Left lung (tissue), 14 donors: ENCODE measurements at places on chromosomes 13 and 19. TPM values are rescaled to one million over a fixed set of nuclear protein-coding genes. Genes with fewer than 3 reads are reported as not detected.

RNF17 gene
- not detected for polyA plus RNA-seq

MYBPC2 gene
- 0.14 TPM for polyA plus RNA-seq

ATG4D gene
- polyA plus RNA-seq: 19.3 TPM

MED25 gene
- 55.1 TPM for polyA plus RNA-seq

CATSPERD gene
- polyA plus RNA-seq: 0.98 TPM

GET3 gene
- polyA plus RNA-seq: 66.2 TPM

AXL gene
- 33.0 TPM for polyA plus RNA-seq

S1PR5 gene
- 0.87 TPM for polyA plus RNA-seq

PRODH2 gene
- 0.16 TPM for polyA plus RNA-seq

DNA sequence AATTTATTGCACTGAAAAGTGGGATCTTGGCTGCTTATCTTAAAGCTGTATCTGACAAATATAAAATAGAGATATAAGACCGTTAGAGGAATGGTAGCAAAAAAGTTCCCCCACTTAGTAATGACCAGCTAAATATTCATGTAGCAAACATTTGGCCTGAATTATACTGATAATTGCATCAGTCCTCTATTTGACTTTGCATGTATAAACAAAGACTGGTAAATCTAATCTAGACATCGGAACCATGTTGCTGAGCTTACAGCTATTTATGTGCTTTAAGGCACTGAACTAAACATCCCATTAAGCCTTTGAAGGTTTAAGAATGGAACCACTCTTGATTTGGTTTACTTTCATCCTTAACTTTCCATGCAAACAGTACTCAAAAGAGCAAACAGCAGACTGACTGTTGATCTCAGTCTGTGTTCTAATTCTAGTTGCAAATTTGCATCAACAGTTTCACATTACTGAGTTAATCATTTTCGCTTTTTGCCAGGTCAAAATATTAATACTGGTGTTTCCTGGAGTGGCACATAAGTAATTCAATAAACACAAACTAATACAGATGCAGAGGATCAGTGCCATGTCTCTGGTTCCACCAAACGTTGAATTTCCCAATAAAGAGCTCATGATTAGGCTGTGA lies 203.5 kb upstream of the HTR2A start:
- no peak for DNase-seq

DNA sequence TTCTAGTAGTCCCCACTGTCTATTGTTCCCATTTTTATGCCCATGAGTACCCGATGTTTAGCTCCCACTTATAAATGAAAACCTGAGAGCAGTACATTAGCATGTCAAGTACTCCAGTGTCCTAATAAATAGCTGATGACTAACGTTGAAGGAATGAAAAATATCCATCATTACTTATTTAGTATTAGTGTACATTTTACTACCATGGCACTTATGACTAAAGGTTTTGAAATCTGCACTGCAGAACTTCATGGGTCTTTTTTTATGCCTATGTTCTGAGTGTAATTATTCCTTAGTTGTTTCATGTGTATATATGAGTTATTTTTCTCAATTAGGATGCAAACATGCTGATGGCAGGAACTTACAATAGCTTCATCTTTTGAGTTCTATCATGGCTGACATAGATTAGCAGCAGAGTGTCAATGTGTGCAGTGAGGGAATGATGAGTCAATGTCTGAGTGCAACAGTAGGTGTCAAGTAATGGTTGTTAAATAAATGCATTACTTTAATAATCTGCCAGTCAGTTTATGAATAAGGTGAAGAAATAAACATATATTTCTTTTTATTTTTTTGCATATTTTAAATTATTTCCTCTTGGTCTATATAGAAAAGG lies 188.4 kb downstream of the ITGBL1 start:
- DNase-seq: no peak

DNA sequence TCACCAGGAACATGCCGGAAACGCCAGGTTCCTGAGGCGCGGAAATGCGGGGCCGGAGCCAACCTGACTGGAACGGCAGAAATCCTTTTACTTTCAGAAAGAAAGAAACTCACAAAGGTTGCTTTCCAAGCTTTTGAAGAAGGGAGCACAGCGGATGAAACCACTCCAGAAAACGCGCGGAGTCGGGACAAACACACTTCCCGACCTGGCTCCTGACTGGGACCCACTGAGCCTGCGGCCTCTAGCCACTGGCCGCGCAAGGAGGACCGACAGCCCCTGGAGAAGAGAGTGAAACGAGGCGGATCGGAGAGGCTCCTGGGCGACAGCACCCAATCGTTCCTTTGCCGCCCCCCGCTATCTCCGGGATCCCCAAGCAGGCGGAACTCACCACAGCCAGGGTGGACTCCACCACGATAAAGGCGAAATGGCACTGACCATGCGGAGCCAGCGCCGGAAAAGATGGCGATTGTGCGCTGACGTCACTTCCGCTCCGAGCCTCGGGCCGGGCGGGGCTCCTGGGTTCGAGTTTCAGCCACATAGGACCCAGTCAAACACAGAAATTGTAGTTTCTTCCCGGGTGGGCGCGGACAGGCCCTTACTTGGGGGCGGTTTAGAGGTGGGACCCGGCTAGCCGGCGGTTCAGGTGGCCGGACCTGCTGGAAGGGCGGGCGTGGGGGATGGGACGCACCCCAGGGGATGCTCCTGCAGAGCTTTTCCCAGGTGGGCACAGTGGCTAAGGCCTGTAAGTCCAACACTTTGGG lies at the start of gene ZNF121:
TSS of gene ZNF121 (minus strand) at position 432 of the 761 bp plus-strand sequence. CDS start 16,407 bp downstream, outside the sequence.
- peak; percentile 92 for DNase-seq

DNA sequence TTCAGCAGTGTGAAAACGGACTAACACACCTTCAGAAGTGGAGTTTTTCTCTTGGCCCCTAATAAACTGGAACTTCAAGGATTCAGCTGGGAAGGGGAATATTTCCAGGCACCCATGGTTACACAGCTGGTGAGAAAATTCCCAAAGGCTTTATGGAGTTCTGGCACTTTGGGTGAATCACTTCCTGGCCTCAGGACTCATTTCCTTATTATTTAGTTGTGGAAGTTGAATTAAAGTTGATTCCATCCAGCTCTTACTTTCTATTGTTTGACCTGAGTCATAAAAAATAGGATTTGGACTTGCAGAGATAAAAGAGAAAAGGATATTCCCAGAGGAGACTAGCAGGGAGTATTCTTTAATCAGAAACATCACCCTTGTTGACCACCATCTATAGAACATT lies 882.1 kb downstream of the UQCRFS1 start:
- no peak for DNase-seq

DNA sequence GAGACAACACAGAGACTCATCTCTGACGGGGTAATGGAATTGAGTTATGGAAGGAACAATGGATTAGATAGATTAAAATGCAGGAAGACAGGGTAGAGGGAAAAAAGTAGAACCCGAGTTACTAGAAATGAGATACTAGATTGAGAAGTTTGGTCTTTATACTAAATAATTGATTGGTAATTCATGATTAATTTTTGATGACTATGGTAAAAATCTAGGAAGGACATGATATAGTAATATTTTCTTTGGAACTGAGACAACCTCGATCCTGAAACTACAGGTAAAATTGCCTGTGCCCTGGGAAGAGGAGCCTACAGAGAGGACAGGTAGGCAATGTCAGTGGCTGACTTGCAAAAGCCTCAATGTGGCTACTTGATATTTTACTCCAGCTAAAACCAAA lies 188.4 kb upstream of the GPC6 start:
- DNase-seq: no peak

DNA sequence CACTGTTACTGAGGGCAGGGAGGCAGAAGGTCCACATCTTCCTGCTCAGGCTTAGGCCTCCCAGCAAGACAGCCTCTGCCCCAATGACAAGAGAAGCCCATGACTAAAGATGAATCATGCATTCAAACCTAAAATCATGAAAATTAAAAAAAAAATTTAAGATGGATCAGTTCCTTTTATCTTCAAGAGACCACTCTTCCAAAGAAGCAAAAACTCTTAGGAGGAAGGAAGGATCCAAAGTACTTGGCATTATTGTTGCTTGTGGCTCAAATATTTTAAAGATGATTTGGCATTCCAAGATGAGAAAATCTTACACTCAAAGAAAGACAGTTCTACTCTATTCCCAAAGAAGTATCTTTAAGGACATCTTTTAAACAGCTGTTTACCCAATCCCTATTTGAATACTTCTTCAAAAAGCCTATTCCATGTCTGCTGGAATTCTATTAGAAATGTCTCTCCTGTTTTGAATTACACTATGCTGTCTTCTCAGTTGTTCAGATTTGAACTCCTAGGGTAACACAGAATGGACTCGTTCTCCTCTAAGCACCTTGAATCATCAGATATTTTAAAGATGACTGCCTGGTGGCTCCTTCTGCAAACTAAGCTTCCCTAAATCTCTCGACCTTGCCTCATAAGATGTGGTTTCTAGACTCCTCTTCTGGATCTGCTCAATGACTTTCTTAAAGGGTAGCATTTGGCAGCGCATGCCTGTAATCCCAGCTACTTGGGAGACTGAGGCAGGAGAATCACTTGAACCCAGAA lies 7.0 kb downstream of the SERP2 start:
- no peak for DNase-seq

DNA sequence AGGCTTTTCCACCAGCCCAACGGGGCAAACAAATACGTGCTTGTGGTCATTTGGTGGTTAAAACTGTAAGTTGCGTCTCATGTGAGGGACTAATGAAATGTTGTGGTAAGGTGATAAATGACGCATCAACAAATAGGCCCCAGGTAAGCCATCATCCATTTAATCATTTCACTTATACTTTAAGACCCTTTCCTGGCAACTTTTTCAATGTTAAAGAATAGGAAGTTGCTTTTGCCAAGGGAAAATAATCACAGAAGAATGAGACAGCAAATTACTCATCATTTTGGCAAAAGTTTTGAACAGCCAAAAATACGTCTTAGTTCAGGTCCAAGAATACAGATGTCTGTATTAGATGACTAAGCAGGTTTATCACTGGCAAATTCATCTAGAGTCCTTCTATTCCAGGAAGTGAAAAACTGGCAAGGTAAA lies 660.4 kb downstream of the SLITRK1 start:
- no peak for DNase-seq

DNA sequence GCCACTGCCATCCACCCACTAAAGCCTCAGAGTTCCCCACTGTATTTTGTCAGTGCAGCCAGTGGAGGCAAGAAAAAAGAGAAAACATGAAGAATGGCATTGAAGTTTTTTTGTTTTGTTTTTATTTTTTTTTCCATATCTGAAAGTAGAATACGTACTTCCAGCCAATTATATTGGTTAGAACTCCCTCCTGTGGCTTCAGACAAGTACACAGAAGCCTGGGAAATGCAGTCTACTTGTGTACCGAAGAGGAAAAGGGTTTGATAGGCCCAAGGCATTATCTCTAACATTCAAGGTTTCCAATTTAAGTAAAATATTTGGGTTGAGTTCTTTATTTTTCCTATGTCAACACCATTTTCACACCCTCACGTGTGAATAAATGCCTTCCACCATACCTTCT lies 696.2 kb upstream of the GPC6 start:
- DNase-seq: no peak

- DNase-seq: no peak
These were observed 245.0 kb upstream of the SERP2 start for GRCh38 chr13:44128552-44129001.

DNA sequence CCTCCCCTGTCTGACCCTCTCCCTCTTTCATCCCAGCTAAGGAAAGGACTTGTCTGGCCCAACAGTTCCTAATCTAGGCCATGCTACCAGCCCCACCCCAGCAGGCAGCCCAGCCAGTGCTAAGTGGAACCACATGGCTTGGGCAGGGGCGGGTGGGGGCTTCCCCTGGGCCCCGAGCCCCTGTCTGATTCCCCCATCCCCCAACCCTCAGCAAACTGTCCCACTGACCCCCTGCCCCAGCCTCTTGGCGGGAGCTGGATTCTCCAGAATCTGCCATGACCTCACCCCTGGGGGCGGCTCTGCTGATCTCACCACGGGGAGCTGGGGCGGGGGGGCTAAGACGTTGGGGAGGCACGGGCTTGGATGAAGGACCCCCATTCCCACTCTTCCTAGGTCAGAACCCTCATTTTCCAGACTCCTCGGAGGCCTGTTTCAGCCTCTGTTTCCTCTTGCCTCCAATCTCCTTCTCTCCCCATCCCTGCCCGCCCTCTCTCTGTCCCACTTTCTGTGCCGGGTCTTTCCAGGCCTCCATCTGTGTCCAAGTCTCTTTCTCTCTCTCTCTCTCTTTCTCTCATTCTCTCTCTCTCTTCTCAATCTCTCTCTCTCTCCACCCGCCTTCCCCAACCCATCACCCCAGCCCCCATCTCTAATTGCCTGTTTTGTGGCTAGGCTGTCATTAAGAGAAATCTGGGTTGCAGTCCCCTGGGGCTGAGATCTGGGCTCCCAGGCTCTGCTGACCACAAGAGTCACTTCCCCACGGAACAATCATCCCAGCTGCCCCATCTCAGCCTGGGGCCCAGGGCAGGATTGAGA lies 2.7 kb downstream of the COL5A3 start:
- DNase-seq: no peak

- peak; percentile 93 for DNase-seq
These were observed at the start of gene ARID3A for GRCh38 chr19:925526-926322. Gene ARID3A, plus strand, starts transcription at chr19:926035. Its CDS starts 3,494 bp downstream, at chr19:929529.

GRCh38 chr19:23281663-23282276 lies 31.6 kb upstream of the ZNF724 start:
- no peak for DNase-seq

DNA sequence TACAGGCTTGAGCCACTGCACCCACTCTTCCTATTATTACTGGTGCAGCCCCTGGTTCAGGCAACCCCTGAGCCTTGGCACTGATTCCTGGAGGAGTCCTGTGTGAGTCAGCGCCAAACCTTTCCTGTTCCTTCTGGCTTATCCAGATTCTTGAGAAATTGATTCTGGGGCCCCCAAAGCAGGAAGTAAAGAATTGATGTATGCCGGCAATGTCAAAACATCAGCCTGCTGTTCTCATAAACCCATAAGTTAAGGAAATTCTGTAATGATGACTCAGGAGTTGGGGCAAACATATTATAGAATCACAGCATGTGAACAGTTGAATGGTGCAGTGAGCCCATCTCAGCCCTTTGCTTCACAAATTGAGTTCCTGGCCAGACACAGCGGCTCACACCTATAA lies 1.4 kb upstream of the OR7G3 start:
- no peak for DNase-seq

DNA sequence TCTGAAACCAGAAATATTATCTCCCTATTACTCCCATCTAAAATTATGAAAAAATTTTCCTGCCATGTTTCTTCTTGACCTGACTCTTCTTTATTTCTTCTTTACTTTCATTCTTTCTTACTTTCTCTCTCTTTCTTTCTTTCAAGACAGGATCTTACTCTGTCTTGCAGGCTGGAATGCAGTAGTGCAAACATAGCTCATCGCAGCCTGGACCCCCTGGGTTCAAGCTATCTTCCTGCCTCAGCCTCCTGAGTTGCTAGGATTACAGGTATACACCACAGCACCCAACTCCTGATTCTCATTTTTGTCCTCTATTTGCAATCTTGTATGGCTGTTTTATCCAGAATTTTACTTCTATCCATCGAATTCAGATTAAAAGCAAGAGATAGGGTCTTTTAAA lies 631.1 kb downstream of the TBC1D4 start:
- DNase-seq: no peak

GRCh38 chr13:104289400-104289799 lies 1223.2 kb upstream of the SLC10A2 start:
- DNase-seq: no peak
